Right kidney (tissue), 9 donors: ENCODE measurements at places on chromosomes 2 and 18.

GRCh38 chr2:172239944-172240590 lies 137.4 kb upstream of the DLX2 start:
- no peak for DNase-seq

- DNase-seq = no peak
Observed at GRCh38 chr2:166373951-166374350, 1.8 kb downstream of the SCN9A start.

DNA sequence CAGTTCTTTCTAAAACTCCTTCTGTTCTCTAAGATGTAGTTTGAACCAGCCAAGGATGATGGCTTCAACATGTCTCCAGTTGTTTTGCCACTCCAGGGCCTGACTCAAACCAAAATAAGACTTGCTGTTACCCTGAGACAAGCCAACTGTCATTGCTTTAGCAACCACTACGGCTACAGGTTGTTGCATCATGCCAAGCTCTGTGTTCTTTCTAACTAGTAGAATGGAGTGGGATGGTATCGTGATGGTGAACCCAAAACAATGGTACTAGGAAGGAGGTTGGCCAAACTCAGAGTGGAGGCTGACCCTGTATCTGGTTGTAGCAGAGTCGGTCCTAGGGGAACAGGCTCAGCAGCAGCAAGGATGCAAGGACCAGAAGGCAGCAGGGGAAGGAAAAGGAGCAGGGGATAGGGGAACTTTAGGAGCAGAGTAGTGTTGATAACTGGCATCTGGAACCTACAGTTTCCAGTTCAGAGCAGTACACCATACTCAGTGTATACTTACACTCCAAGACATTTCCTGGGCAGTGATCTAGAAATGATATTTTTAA lies 51.6 kb downstream of the PDK1 start:
- no peak for DNase-seq

GRCh38 chr2:194104687-194105086 lies 1552.3 kb upstream of the SLC39A10 start:
- no peak for DNase-seq

- DNase-seq = no peak
Observed at GRCh38 chr2:233075966-233076339, 15.8 kb downstream of the INPP5D start.

DNA sequence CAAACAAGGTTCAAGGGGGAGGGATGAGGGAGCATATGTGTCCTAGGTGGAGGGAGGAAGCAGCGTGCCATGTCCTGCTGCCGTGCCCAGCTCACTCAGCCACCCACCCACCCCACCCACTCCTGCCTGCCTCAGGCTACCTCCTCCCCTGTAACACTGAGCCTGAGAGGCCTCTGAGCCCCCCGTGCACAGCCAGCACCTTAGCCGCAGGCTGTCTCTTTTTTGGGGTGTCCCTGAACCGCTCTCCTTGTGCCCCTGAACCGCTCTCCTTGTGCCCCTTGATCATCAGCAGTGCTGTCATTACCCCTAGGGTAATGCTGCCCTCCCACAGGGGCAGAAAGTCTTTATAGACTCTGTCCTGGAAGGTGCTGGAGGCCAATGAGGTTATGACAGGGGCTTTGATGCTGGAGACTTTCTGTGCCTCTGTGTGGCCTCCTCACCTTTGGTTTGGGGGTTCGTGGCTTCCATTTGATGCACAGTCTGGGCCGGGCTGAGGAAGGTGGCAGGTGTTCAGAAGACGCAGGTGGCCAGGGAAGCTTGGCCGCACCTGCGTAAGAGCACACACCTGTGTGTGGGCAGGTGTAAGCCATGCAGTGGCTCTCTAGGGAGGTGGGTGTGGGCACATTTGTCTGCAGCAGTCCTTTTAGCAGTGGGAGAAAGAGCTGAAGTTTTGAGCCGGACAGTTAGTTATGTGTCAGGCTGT lies 140.0 kb downstream of the SEPTIN10 start:
- DNase-seq = no peak

GRCh38 chr18:77101410-77102258 lies 30.9 kb downstream of the MBP start:
- no peak for DNase-seq

DNA sequence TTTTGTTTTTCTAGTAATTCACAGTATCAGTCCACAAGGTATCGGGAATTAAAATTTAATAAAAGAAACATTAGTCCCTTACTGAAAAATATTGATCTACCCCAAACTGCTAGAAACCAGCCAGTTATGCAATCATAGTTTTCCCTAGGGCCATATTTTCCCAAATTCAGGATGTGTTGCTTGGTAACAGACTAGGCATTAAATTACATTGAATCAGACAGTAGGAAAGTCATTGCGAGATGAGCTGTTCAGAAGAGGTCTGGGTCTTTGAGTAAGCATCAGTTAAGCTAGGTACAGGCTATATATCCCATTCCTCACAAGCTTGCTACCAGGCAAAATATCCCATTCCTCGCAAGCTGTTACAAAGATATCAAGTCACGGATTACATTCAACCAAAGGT lies 123.0 kb upstream of the CCDC150 start:
- DNase-seq = no peak

DNA sequence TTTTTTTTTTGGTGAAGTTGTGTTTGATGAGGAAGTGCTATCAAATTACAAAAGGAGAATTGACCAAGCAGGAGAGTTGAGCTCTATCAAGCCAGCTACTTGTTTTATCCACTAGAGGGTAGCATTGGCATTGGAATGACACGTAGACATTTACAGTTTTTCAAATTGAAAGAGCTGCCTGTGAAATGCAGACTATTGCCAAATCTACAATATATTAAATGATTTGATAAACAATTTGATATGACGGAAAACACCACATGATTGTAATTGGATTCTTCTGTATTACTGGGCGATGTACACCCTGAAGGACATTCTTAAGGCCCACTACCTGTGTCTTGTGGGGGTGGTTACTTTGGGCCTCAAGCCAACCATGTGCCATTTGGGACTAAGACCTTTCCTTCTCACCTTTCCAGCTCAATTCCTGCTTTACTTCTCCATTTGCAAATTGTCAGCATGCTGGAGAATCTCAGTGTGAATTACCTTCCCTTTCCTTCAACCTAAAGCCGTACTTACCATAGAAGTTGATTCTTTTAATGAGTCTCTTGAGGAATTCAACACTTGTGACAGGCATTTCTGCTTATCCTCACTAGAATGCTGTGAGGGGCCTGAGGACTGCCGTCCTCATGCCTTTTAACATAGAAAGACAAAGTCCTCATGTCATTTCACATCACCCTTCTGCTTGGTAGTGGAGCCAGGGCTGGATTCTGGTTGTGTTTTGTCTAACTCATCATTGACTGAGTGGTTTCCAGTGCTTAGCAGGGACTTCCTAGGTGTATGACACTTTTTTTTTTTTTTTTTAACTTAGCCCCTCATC lies 134.8 kb upstream of the THUMPD2 start:
- DNase-seq = peak; percentile 49

GRCh38 chr2:240579771-240580614 lies 6.5 kb upstream of the CAPN10 start:
- DNase-seq = no peak

DNA sequence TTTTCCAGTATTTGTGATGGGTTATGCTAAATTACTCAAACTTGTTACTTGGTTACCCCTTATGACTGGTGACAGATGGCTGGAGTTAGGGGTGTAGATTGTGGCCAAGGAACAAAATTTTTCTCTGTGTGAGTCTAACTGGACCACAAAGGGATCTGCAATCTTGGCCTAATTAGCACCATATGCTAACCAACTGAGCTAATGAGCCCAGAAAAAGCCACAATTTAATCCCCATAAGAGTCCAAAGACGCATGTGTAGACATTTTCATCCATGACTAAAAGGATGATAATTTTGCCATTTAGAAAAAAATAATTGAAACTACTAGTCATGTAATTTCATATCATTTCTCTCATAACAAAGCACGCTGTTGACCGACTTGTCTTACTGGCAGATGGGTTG lies 151.2 kb downstream of the ABCA12 start:
- DNase-seq = no peak

GRCh38 chr2:181123798-181124231 lies 143.4 kb downstream of the UBE2E3 start:
- DNase-seq = no peak

- no peak for DNase-seq
Observed at GRCh38 chr2:228446734-228447133, 265.2 kb upstream of the SPHKAP start.

GRCh38 chr2:46003903-46004473 lies 293.2 kb upstream of the EPAS1 start:
- no peak for DNase-seq

DNA sequence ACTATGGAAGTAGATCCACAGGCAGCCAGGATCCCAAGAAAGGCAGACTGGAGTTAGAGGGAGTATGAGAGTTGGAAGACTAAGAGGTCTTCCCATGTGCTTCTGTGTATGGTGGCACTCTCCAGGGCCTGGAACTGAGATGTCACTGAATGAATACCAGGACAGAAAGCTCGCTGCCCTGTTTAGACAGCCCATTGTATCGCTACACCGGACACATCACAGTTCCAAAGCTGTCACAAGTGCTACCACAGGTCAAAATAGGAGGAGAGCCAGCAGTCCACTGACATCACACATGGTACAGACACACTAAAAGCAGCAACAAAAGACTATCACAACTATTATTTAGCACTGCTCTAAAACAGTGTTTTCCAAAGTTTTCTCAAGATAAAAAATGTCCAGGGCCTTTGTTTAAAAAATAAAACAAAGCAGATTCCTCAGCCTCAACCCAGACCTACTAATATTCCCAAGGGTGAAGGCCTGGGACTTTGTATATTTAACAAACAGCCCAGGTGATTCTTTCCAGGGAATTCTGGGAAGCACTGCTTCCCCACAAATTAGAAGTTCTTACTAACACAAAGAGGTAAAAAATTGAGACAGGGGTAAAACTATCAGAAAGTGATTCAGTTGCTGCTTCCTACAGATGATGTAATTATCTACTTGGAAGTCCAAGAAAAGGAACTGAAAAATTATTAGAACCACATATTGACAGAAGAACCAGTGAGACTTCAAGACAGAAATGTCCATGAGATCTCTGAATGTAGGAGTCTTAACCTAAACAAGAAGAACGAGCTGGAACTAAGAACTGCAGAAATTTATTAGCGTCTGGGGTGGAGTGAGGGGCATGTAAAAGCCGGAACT lies 116.0 kb downstream of the DTNB start:
- no peak for DNase-seq

- peak; percentile 31 for DNase-seq
Observed at GRCh38 chr2:111534910-111535352, 349.1 kb downstream of the ANAPC1 start.

DNA sequence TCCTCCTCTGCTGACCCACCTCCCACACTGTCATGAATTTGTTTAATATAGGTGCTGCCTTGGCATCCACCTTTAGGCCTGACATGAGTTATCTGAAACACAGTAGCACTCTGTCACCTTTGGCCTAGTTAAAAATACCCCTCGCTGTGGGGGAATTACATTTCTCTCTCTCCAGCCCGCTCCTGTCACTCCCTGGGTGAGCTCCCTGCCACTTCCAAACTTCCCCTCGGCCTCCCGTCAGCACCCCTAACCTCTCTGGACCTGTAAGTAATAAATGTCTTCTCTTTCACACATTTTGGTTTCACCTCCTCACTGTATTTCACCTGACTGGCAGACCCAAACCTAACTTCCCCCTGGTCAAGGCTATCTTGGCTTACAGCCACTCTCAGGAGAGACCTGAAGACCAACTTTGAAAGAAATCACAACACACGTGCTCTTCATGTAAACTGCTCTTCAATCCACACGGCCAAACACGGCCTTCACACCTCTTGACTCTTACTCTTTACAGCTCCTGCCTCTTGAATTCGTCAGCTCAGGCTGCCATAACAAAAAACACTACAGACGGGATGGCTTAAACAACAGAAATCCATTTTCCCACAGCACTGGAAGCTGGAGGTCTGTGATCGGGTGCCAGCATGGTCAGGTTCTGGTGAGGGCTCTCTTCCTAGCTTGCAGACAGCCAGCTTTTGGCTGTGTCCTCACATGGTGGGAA lies 28.3 kb downstream of the REEP1 start:
- no peak for DNase-seq

DNA sequence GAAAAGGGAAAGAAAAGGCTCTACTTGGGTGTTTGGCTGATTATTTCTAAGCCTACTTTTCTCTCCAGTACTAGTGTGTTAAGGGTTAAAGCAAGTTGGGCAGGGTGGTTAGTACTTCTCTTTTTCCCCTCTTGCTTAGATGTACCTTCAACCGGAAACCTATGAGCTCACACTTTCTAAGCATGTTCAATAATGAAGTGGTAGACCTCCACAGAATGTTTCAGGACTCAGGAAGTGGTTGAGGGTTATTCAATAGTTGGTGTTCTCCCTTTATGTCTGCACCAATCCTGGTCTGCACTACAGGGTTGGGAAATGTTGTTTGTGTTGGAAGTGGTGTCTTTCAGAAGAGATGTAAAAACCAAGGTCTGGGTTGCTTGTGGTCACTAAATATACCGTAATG lies 137.1 kb downstream of the ZEB2 start:
- DNase-seq = no peak

DNA sequence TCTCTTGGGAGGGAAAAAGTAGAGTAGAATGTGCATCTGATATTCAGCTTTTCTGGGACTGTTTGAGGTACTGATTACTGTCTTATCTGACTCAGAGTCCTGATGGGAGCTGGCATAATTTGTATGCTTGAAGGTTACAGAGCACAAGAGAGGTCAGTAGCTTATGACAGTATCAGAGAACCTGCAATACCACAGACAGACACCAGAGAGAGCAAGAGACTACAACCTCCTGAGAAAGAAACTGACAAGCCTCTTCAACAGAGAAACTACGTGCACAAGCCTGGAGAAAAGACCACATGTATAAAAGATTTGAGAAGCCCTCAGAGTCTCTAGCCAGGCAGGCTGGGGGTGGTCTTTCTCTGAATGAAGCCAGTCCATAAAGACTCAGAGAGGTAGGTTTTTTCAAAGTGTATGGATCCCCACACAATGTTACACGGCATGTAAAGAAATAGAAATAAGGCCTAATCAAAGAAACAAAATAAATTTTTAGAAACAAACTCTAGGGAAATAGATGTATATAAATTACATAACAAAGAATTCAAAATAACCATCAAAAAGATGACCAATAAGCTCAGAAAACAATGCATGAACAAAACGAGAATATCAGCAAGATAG lies 568.3 kb downstream of the LRRTM4 start:
- peak; percentile 16 for DNase-seq

DNA sequence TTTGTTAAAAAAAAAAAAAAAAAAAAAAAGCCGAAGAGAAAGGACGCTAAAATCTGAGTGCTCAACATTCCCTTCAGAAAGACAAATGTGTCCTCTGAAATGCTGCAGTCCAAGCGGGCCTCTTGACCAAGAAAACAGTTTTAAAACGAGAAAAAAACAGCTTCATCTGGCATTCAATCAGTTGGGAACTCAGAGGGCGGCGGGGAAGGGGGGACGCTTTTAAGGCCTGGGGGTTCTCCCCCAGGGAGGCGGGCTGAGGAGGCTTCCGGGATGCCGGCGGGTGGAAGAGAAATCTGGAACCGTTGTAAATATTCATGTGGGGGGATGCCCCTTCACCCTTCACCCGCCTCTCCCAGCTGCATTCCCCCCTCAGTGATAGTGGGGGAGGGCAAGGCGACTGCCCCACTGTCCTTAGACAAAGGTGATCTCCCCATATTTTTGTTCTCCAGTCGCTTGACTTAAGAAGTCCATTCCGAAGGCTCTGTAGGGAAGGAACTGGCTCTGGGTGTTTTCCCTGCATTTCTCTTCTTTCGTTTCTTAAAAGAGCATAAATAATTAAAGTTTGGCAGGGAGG lies 3.3 kb upstream of the HOXD11 start:
- DNase-seq = no peak
